Mucosa of descending colon (tissue), 3 donors: ENCODE measurements at places on chromosomes 4 and X.

GRCh38 chr4:186999686-187000085 lies 276.0 kb upstream of the FAT1 start:
- no peak for DNase-seq

DNA sequence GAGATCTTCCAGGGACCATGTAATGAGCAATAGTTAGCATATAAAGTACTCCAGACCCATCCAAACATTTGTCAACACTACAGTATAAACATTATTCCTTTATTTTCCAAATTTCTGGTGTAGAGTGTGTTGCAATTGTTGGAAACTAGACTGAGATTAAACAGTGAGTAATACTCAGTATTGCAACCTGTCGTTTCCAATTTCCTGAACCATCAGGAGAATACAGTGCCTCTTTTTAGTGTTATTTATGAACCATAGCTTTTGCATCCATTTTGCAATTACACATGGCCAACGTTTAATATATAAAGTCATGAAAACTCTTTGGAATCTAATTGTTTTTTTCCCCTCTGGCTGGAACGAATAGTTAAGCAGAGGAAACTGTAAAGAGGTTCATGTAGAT lies 58.3 kb upstream of the DHRSX start:
- no peak for DNase-seq

DNA sequence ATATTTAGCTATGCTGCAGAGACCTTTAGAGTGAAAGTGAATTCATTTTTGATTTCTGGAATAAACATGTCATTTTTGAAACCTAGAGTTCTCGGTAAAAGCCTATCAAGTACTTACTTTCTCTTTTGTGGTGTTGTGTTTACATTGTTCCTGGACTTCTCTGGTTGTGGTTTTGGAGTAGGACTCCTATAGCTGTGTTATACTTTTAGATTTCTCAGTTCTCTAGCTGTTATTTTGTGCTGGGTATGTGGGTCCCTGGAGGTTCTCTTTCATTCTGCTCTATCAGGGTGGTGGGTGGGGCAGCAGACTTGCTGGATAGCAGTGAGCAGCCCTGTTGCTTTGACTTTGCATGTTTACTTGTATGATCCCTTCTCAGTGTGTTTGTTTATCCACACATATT lies 25.6 kb upstream of the MSMO1 start:
- DNase-seq = no peak

- no peak for DNase-seq
Measured at GRCh38 chr4:26420913-26421312, 69.4 kb downstream of the CCKAR start.

DNA sequence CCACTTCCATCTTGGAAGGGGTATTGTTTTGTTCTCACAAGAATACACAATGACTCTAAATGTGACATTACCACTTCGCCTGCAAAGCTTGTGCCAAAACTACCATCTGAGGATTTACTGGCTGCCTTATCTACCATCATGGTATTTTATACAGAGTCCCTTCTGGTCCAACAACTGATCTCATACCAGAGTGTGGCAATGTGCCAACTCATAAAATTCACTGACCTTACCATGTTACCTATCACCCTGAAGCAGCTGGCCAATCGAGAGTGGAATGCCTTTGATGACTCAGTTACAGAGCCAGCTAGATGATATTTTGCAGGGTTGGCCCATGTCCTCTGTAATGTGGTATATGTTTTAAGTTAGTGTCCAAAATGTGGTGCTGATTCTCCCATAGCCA lies 3.8 kb upstream of the SERPINA7 start:
- DNase-seq = no peak

DNA sequence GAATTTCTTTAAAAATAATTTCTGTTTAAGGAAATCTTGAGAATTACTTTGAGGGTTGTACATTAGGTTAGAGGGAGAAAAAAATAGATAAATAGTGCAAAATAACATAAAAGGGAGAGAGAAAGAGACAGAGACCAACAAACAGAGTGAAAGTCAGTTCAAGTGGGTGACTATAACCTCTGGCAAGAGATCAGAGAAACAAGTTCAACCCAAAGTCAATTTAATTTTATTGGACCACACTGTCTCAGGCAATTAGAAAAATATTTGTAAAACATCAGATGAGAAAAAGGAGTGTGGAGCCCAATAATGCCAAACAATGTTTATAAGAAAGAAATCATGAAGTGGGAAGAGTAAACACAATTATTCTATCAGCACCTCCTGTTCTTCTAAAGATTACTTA lies 143.5 kb upstream of the GYPA start:
- DNase-seq = no peak

- no peak for DNase-seq
Measured at GRCh38 chr4:38381788-38382187, 282.2 kb upstream of the KLF3 start.

DNA sequence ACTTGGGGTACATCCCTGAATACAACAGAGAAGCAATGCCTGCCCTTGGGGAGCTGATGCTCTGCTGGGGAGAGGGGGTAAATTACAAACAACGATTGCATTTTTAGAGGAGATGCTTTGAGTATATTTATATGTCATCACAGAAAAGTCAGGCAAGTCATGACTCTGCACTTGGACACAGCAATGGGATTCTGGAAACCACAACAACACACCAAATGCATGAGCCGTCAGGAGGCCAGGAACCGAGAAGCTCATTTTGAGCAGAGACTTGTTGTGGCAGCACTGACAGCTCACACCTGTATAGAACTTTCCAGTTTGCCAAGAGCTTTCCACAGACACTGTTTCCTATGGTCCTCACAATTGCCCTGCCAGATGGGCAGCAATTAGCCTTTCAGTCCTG lies 113.2 kb upstream of the RBPJ start:
- no peak for DNase-seq

- DNase-seq = no peak
Measured at GRCh38 chr4:189779281-189779980, 161.2 kb upstream of the FRG1 start.

- DNase-seq = no peak
Measured at GRCh38 chrX:74449937-74450330, 28.6 kb downstream of the SLC16A2 start.

DNA sequence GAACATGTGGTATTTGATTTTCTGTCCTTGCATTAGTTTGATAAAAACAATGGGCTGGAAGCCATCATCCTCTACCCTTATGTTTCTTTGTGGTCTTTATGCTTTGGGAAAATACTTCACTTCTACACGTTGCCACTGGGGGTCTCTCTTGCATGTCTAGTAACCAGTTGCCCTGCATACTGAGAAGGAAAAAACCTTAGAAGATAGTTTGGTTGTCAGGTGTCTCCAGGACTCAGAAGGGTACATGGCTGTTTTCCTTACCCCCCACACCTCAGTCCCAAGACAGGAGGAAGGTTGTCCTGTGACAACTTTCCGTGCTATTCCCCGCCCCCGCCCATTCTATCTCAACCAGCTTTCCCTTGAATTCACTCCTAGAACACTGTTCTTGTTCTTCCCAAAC lies 62.1 kb upstream of the LANCL3 start:
- DNase-seq = peak; percentile 2

DNA sequence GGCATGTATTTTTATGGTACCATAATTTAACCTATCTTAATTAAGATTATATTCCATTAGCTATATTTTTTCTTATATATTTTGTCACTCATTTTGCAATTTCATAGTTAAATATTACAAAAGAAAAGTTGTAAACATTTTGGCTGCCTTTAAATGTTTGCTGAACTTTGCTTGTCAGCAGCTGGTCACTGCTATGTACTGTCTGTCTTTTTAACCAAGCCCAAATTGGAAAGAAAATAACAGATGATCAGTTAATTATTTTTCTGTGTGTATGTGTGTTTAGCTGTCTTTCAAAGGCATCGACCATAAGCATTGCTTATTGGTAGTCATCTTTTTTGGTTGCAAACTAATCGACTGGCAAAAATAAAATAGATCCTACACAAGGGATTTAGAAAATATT lies 54.4 kb upstream of the SMAD1 start:
- no peak for DNase-seq

- DNase-seq = peak; percentile 80
Measured at GRCh38 chr4:78056265-78057129, 626 bp upstream of the FRAS1 start.

- no peak for DNase-seq
Measured at GRCh38 chr4:152417673-152418072, 118.2 kb downstream of the FBXW7 start.

- DNase-seq = no peak
Measured at GRCh38 chr4:38788317-38788716, 5.5 kb upstream of the TLR10 start.

- no peak for DNase-seq
Measured at GRCh38 chr4:69907151-69907550, 23.7 kb upstream of the CSN1S1 start.

DNA sequence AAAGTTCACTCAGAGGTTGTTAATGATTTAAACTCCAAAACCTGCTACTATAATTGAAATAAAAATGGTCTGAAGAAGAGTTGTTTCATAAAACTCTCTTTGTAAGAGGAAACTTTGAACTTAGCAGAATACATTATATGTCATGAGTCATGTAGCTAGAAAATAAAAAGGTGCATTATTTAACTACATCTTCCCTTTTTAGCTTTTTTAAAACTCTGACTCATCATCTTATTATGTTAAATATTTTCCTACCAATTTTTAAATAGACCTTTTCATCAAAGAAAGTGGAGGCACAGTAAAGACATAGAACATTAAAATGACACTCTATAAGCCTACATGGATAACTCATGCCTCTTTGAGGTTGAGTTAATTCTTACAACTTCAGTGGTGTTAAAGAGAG lies 1.2 kb upstream of the ZNF827 start:
- DNase-seq = no peak

GRCh38 chr4:73127839-73128453 lies 58.4 kb upstream of the COX18 start:
- no peak for DNase-seq

- DNase-seq = no peak
Measured at GRCh38 chrX:108285356-108285755, 152.9 kb downstream of the COL4A6 start.

DNA sequence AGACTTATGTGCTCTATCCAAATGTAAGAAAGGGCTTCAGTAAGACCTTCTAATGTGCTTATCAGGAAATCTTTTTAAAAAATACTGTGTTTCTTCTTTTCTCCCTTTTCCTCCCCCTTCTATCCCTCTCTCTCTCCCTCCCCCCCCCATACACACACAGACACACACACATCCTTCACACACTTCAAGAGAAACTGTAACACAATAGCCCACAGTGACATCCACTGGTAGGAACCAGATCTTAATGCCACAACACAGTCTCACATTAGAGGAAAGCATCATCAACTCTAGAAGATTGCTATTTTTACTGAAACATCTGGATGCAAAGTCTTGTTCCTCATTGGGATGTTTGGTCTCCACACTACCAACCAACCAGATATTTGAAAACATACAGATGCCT lies 4.6 kb downstream of the PCDH19 start:
- no peak for DNase-seq

- no peak for DNase-seq
Measured at GRCh38 chr4:140515423-140515822, 8.5 kb upstream of the ELMOD2 start.

GRCh38 chrX:67759018-67759417 lies 215.2 kb downstream of the AR start:
- no peak for DNase-seq

GRCh38 chrX:22950269-22951266 lies 49.2 kb upstream of the DDX53 start:
- DNase-seq = no peak

- DNase-seq = peak; percentile 46
Measured at GRCh38 chr4:4461850-4462249, 74.9 kb downstream of the NSG1 start.

GRCh38 chr4:138868562-138868961 lies 147.0 kb upstream of the NOCT start:
- no peak for DNase-seq

GRCh38 chrX:10697616-10698317 lies 77.4 kb upstream of the MID1 start:
- DNase-seq = no peak

- DNase-seq = no peak
Measured at GRCh38 chr4:77893451-77893850, 30.8 kb downstream of the MRPL1 start.

GRCh38 chrX:130878350-130879341 lies 24.4 kb downstream of the ENOX2 start:
- no peak for DNase-seq

GRCh38 chr4:94244087-94244828 lies 36.6 kb downstream of the SMARCAD1 start:
- no peak for DNase-seq

- no peak for DNase-seq
Measured at GRCh38 chr4:163523791-163524365, 29.4 kb downstream of the TMA16 start.
